ENCODE measurements at places on chromosomes 11 and 22.

DNA sequence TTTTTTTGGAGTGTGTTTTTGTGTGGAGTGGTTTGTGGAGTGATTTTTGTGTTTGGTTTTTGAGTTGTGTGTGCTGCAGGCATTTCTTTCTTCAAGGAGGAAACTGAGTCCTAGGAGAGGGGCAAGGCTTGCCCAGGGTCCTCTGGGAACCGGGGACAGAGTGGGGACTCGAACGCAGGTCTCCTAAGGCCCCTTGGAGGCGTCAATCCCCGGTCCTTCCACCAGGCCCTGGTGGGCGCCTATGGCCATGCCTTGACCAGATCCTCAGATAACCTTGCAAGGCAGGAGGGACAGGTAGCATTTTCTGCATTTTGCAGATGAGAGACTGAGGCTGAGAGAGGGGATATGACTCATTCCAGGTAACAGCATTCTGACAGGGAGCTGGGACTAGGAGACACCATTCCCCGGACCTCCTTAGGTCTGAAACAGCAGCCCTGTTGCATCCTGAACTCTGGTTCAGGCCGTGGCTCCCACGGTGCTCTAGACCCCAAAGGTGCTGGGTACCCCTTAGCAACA lies 39.1 kb downstream of the MYO7A start:
- DNase-seq, result no peak

DNA sequence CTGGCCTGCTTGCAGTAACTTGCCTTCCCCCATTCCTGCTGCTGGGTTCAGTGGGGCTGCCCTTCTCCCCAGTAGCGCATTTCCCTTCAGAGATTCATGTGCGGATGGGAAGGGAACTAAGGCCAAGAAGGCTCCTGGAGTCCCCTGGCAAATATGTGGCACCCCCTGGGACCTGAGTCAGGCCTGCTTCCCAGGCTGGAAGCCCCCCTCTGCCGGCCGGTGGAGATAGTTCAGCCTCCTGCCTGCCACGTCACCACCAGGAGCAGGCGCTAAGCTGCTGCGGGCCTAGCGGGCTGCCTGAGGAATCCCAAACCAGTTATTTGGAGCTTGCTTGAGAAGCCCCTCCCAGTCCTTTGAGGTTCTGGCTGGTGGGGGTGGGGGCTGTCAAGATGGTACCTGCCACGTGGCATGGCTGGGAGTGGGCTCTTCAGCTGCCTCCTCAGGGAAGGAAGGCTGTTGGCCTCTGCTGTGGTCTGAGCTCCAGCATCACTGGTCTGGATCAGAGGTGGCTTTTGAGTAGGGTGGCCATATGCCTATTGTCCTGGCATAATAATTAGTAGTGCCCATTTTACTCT lies 2.0 kb downstream of the SERPINH1 start:
- DNase-seq, result no peak

- no peak for DNase-seq
These were observed 766 bp downstream of the APOL2 start for GRCh38 chr22:36238373-36239149.

DNA sequence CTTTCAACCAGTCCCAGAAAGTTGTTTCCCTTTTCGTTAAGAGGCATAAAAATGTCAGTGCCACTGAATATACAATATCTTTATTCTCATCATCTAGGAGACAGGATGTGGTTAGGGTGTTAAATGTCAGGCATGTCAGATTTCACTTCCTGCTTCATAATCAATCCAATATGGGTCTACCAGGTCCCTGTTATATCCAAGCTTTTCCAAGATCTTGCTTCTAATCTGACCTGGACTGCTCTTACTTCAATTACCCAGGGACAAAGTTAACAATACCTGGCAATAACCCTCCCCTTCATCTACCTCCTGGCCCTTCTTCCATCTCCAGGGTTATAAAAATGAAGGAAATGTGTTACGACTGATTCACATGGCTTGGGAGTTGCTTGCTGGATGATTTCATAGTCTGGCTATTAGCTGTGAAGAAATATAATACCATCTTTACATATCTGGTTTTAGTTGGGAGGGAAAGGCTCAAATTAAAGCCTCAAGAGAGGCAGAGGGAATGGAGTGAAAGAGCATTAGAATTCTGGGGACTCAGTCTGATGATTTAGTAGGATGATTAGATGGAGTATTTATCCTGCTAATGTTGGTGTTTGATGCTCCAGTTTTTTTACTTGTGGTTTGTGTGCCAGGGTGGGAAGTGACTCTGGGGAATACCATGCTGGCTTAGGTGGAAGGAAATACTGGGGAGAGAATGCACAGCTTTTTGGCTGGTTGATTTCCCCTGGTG lies 534.3 kb downstream of the ETS1 start:
- DNase-seq, result no peak

DNA sequence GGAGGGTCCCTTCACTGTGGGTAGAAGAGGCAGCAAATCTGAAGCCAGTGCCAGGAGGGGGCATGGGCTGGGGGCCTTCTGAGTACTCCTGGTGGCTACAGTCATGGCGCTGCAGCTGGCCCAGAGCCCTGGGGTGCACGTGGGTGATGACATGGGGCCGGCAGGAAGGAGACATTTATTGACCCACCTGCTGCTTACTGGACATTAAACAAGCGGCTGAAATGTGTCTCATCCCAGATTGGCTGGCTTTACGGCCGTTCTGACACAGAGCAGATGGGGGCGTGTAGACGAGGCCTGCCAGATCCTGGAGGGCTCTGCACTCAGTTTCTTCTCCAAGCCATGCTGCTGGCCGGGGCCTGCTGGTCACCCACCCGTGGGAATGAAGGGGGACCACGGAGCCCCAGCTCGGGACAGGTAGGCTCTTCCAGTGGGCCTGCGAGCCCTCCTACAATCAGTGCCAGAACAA lies 906.9 kb downstream of the BRD1 start:
- DNase-seq, result no peak

DNA sequence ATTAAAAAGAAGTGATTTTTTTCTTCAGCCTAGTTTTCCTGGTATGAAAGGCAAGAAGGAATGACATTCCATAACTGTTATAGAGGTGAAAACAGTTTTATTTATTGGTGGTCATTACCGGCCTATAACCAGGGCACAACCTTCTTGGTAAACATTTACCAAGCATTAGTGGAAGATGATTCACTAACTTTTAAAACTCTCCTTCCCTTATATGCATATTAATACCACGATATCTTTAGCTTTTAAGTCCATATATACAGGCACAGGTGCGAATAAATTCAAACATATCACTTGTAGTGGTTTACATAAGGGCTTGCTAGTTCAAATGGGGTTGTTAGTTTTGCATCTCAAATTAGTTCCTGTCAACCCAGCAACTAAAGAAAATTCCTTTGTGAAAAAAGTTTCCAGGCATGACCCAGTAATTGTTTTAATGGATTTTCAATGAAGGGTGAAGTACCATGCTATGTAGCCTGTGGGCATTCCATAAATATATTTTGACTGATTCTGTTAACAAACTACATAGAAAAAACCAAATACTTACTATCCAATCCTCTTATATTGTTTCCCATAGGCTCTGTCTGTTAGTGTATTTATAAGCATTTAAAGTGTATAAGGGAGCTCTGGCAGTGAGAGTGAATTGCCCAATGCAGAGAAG lies 30.6 kb upstream of the ROBO3 start:
- DNase-seq, result no peak
